ENCODE measurements at places on chromosomes 6 and 20.

- DNase-seq: no peak
Observed at GRCh38 chr6:140579918-140580317, 1205.5 kb upstream of the CITED2 start.

DNA sequence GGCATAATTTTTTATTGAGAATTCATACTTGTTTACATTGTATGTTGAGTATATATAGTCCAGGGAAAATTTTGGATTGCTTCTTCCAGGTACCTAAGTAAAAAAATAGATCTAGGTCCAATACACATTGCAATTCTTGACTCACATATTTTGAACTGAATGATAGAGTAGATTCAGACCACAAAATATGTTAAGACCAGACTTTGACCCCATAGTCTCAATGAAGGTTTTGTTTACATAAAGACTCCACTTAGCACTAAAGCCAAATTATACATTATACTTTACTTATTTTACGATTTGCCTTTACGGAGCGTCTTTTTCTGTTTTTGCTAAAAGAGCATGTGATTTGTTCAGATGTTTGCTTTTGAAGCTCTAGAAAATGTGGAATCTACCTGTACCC lies 144.1 kb upstream of the PTCHD4 start:
- DNase-seq: no peak

GRCh38 chr6:97626671-97627441 lies 343.8 kb upstream of the MMS22L start:
- DNase-seq: peak; percentile 10

DNA sequence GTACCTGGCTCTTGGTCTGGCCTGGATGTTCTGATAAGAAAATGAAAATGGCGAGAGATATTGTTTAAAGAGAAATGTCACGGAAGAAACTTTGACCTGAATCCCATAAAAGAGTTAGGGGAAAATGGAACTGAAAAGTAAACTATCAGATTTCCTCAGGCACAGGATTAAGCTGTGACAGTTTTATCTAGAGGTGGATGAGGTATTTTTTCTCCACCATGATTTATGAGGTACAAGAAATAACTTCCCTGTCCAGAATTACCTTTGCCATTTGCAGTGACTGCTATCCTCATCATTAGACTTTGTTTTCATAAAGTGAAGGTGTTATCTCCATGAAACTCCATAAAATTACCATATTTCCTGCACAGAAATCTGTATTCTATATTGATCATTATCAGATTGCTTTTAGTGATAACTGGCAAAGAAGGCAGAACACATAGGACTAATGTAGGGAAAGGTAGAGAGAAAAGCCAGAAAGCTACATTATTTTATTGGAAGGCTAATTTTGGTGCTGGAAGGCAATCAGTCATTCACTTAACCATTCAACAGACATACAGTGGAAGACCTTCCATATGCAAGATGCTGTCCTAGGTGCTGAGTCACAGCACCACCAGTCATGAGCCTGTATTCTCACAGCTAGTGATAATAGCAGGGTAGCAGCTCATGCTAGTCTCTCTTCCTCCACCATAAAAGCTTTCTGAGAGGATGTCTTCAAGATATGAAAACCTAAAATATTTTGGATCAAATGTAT lies 427.3 kb upstream of the CITED2 start:
- DNase-seq: no peak

- no peak for DNase-seq
Observed at GRCh38 chr6:111791415-111791814, 81.8 kb downstream of the FYN start.

DNA sequence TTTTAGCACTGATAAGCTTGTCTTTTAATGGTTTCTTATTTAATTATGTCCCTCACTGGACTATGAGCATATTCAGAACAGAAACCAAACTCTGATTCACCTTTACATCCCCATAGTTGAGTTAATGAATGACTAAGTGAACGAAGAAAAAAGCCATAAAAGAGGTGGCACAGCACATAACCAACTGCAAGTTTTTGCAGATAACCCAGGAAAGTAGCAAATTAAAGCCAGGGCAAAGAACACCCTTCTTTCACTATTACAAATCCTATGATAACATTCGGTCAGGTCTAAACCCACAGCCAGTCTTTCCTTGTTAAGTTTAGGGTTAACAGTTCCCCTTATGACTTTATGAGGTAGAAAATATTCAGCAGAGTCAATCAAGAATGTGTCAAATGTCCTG lies 102.7 kb downstream of the RIN2 start:
- DNase-seq: no peak

DNA sequence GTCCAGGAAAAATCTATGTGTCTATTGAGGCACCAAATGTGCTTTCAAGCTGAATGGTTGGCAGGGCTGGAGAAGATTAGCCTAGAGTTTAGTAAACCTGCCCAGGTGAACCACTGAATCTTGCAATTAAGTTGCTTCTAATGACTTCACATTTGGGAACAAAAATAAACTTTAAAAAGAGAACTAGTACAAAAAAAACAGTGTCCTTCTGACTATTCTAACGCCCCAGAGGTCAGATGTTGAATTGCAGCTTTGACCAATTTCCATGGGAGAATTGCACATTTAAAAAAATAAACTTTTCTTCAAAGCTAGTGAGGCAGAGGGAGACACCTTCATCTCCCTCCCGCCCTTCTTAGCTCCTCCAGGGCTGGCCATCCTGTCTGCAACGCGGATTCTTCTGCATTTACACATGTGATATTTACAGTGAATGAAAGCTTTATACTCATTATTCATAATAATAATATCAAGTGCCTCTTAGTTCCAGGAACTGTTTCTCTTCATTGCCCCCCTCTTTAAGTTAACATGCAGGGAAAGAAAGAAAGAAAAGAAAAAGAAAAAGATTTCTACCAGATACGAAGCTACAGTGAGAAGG lies 270.2 kb downstream of the SMOC2 start:
- no peak for DNase-seq

DNA sequence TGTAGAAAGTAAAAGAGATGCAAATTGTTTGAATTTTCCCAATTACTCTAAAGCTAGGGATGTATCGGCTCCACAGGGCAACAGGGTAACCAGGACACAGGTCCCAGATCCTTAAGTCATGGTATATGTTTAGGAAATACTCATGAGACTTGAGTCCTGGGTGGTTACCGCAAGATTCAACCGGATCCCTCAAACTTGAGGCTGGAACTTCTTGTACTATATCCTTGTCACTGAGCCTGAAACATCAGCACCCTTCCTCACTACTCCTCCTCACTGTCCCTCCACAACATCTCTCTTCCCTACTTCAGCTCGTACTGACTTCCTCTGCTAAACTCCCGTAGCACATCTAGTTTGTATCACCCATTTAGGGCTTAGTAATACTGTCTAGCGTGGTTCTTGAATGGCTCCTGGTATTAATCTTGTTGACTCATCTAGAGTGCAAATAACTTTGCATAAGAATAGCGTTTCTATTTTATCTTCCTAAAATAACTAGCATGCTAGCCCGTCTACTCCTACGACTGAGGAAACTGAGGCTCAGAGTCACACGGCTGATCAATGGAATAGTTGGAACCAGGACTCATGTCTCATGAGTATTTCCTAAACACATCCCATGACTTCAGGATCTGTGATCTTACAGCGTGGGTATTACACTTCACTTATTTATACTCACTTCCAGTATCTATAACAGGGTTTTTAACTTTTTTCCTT lies 72.1 kb downstream of the FILIP1 start:
- DNase-seq: no peak

- DNase-seq: no peak
Observed at GRCh38 chr6:160967833-160968232, 23.7 kb upstream of the MAP3K4 start.

GRCh38 chr20:242905-243304 lies 14.6 kb upstream of the DEFB132 start:
- no peak for DNase-seq

- DNase-seq: peak; percentile 31
Observed at GRCh38 chr20:34604980-34605788, 46.7 kb downstream of the MAP1LC3A start.

- peak; percentile 50 for DNase-seq
Observed at GRCh38 chr6:149545258-149545753, 537 bp downstream of the PPIL4 start.

DNA sequence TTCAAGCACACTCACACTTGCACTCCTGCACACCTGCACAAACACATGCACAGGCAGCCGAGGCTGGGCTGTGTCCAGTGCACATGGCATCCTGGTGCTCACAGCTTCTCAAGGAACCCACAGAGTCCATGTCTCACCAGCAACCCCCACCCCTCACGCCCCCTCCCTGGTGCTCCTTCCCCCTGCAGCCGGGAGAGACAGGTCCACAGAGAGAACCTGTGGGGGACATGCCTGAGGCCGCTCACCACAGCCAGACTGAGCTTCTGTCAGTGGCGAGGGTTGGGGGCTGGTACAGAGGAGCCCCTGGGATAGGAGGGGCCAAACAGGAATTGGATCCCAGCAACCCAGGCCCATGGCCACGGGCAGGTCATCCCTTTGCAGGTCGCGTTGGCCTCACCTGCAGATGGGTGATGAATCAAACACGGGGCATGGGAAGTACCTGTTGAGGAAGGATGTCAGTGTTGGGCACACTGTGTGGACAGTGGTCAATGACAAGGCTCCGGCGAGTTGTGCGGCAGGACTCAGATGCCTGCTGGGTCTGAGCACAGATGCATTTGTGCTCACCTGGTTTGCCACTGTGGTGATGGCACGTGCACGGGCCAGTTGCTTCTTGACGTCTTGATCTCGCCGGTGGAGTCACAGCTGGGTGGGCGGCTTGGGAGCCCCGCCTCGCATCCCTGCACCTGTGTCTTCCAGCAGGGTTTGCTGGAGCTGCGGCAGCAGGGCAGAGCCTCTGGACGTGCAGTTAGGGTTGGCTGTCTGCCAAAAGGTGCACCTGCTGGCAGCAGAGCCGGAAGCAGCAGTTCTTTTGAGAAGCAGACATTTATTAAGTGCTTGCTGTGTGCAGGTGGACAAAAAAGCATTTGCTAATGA lies 113.0 kb downstream of the ERMARD start:
- no peak for DNase-seq

DNA sequence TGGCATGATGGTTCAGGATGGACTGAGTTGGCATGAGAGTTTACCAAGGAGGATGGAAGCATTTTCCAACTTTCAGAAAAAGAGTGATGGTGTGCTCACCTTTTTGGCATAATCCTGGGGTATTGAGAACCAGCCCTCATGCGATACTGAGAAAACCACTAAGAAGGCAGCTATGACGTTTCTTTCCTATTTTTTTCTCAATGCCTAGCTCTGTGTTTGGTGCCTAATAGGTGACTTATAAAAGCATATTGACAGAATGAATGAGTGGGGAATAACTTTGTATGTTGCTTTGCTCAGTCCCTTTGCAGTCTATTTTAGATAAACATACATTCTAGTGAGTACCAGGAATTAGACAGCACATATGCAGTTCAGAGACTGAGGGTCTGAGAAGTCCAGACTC lies 816.3 kb downstream of the DHX35 start:
- DNase-seq: no peak

GRCh38 chr6:150600301-150601017 lies 774 bp downstream of the PLEKHG1 start:
- peak; percentile 75 for DNase-seq

DNA sequence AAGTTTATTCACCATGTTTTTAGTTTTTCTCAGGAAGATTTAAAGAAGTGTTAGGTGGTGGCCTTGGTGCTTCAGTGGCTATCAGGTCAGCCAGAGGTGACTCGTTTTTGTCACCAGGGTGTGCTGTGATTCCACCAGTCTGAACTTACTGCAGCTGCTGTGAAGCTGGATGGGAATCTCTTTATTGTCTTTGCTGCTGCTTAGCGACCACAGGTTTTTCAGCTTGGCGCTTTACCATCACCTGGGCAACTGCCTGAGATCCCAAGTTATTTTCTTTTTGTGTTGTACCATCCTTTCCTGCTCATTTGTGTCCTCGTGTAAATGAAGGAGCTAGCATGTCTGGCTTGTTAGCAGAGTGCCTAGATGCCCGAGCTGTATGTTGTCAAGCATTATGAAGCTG lies 146.9 kb downstream of the MACROD2 start:
- DNase-seq: peak; percentile 76

- no peak for DNase-seq
Observed at GRCh38 chr6:4010689-4011090, 68.2 kb downstream of the FAM217A start.

DNA sequence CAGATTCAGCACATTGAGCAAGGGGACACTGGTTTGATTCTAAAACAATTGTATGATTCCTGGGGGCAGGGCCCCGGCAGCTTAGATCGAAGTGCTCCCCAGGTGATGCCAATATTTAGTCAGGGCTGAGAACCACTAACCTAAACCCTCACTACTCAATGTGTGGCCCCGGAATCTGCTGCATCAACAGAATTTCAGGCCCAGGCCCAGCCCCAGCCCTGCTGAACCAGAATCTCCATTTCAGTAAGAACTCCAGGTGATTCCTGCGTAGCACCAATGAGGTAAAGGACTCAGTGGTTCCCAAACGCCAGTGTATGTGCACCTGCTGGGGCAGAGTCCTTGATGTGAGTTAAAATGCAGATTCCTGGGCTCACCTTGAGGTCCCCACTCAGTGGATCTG lies 152.8 kb upstream of the KCNG1 start:
- no peak for DNase-seq

DNA sequence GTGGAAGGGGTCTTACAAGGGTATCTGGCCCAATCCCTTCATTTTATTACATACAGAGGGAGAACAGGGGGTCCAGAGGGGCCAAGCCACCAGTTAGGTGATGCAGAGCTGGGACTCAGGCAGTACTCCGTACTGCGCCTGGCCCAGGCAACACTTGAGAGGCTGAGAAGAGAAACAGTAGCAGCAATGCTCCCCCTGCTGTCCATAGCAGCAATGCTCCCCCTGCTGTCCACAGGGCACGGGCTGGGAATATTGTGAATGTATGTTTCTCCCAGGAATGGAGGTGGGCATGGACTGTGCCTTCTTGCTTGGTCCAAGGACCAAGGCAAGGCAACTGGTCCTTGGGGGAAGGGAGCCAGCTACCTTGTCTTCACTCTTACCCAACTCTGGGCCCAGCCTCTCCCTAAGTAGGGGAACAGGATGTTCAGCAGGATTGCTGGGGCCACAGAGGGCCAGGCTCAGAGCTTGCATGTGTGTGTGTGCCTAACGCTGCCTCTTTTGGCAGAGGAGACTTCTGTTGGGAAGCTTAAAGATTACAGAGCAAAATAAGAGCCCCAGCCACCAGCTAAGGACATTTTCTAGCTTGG lies 14.8 kb upstream of the FAM83C start:
- peak; percentile 59 for DNase-seq

DNA sequence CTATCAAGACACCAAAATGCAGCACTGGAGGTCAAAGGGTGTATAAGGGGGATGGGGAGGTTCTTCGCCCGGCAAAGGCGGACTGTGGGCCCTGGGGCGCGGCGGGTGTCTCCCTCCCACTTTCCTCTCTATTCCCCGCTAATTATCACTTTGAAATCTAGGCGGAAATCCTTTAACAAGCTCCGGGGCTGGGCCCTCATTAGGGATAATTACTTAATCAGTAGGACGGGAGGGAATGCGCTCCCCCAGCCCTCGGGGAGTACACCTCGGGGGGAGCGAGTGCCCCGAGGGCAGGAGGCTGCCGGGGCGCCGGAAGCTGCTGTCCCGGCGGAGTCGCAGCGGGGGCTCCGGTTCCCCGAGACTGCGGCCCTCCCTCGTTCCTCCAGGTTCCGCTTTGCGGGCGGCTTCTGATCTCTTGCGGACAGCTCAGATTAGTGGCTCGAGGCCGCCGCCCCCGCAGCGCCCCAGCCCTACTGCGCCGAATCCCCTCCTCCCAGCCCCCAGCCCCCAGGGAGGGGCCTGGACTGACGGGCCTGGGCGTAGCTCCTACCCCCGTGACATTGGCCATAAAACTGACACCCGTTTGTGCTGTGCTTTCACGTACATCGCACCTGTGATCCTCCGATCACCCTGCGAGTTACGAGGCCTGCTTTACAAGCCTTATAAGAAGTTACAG lies 14.7 kb downstream of the MUCL3 start:
- DNase-seq: peak; percentile 32

Data from adrenal gland (tissue), 19 donors.